ENCODE measurements at places on chromosomes 1 and 21.

DNA sequence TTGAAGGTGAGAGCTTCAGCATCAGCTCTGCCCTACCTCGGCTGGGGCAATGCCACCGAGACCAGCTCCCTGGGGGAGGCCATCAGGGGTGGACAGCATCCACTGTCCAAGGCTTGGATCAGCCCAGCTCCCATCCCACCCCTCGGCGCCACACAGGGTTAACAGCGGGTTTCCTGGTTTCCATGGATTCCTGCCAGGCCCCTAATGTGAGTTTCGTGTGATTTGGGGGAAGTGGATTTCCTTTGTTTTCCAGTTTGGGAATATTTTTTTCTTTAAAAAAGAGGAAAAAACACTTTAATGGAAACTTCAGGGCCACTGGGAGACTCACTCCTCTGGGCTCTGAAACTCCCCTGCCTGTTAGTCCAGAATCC, 34.3 kb downstream of the CASZ1 start:
- no peak for DNase-seq

DNA sequence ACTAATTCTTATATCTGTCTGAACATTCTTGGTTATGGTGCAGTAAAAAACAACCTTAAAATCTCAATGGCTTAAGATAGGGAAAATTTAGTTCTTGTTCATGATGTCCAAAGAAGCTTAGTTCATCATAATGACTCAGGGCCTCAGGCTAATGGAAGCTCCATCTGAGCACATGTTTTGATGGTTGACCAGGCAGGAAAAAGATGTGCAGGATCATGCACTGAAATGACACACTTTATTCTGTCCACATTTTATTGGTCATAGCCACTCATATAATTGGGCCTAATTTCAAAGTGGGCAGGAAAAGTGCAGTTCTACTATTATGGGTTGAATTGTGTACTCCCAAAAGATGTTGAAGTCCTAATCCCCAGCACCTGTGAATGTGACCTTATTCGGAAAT, 198.2 kb downstream of the CENPF start:
- DNase-seq: no peak

DNA sequence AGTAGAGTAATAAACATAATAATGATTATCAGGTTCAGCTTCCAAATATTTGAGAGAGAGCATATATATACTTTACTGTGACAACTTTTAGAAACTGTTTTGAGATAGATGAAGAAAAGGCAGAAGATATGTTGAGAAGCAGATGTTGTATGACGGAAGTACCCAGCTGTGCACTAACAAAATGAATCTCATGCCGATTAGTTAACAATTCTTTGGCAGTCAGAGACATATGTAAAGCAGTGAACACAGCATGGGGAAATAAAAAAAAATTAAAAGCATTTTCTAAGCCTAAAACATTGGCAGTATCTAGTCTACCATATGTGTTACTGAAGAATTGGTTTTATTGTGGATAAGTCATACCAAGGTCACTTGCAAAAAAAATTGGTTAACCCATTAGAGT, 51.8 kb downstream of the MAGI3 start:
- no peak for DNase-seq

DNA sequence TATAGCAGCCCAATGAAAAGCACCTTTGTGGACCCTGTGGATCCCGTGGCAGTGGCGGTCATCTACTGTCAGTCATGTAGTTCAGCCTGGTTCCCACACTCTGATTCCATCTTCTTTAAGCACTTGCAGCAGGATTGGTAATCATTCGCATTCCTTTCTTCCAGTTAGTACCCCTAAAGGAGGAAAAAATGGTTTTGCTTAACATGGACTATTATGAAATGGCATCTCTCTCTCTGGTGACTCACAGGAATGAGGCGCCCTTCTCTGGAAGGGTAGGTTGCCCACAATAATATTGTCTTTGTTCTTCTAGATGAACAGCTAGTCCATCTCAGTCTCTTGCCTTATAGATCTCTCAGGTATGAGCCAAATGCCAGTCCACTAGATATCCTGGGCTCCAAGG, 127.9 kb upstream of the MROH9 start:
- no peak for DNase-seq

- peak; percentile 78 for DNase-seq
Observed at GRCh38 chr1:41802532-41803501, 115.9 kb downstream of the HIVEP3 start.

DNA sequence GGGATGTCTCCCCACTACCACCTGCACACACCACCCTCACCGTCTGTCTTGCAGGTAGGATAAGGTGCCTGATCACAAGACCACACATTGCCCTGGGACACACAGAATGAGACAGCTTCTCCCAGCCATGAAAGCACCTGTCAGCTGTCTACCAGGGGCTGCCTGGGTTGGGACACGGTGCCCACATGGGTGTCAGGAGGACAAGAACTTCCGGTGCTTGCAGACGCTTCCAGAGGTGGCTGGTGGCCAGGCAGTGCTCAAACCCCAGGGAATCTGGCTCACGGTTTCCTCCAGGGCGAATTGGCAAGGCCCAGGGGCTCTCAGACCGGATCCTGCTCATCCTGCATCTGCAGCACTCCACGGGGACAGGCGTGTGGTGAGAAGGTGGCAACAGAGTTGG, 182.6 kb upstream of the ARHGEF16 start:
- DNase-seq: no peak

DNA sequence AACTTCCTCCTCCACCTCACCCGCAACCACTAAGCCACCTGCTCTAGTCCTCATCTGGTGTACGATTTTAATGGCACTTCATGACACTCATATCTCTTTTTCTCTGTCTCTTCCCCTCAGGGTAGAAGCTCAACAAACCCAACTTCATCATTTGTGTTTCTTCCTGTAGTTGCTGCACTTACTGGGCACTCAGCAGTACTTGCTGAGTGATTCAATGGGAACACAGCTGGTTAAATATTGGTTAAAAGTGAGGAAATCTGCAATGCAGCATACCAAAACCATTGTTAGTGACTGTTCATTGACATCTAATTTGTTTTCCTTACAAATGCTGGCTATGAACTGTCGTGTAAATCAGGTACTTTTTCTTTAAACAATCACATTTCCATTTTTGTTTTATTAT, 541.1 kb upstream of the PRMT6 start:
- no peak for DNase-seq

DNA sequence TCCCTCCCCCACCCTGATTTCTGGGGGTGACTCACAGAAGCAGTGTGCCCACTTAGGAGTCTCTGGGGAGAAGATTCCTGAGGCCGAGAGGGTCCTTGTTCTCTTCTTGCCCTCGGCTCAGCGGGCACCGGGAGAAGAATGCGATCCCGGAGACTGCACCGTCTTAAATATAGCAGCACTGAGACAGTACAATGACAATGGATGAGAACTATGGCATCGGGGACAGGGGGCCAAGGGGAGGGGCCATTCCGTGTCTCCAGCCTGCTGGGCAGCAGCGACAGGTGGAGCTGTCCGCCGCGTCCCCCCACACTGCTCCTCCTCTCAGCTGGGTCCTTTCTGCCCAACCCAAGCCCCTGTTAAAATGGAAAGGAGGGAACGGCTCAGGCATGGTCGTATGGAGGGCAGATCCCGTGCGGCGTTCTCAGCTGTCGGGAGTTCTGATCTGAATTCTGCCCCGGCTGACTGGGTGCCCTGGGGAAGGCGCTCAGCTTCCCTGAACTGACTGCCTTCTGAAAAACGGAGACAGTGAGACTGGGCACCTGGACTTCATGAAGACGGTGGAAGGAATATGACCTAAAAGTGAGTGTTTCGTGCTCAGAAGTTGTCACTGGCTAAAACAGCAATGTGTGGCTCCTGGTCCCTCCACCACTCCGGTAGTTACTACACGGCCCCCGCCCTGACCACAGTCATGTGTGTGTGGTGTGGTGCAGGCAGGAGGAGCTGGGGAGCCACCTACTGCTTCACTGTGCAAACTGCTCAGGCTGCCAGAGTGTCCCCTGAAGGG, at the start of gene MYOM3:
TSS of gene MYOM3 (minus strand) at position 140 of the 784 bp plus-strand sequence. CDS start 3,499 bp downstream, outside the sequence.
- peak; percentile 85 for DNase-seq

- no peak for DNase-seq
Observed at GRCh38 chr1:25030674-25031589, 100.9 kb upstream of the RUNX3 start.

DNA sequence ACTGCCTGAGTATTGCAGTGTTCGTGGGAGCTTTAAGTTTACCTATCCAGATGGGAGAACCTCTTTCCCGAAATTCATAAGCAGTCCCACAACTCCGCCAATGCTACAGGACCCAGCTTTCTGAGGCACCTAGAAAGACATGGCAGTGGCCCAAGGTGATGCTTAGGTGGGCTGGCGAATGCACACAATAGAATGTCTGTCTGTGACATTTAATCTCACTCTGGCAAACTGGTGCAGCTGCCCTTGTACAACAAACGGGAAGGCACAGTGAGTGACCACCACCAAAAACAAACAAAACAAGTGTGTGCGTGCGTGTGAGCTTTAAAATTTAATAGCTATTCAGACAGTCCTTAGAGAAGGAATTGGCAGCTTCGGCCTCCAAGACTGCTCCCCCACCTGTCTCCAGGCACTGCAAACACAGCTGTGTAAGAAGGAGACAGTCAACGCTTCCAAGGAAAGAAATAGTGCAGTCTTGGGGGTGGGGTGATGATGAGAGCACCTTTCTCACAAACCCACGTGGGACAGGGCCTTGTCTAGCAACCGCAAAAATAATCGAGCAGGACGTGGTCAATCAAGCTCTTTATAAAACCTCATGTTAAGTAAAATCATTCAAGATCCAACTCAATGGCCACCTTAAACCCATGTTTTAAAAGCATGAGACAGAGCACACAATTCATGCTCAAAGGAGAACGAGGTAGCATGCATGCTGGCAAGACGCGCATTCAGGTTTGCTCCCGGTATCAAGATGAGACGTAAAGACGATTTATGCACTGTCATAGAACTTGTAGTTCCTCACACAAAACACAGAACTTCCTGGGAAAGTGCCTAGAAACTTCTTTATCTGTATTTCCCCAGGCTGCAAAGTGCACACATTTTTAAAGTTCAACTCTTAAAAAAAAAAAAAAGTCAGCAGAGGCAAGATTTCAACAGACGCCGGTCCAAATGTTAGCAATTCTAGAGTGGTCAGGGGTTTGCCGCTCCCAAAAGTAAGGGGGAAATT, 84.1 kb downstream of the TM2D1 start:
- DNase-seq: peak; percentile 82

- DNase-seq: no peak
Observed at GRCh38 chr1:176542352-176542751, 79.4 kb downstream of the PAPPA2 start.

DNA sequence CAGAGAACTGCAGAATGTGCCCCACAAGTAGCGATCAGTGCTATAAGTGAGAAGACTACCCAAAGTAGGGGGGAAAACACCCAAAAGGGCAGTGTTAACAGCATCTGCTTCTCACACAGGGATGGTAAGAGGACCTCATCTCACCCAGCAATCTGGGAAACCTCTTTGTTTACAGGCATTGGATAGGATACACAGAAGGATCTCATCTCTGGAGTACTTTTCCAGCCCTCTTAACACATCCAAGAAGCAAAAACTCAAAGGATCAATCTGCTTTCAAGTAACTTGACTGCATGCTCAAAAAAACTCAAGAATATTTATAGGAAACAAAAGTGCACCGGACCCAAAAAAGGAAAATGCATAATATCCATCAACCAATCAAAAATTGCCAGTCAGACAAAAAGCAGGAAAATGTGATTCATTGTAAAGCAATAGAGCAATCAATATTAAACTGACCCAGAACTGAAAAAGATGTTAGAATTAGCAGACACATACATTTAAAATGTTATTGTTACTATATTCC, 311.0 kb upstream of the CXADR start:
- no peak for DNase-seq

DNA sequence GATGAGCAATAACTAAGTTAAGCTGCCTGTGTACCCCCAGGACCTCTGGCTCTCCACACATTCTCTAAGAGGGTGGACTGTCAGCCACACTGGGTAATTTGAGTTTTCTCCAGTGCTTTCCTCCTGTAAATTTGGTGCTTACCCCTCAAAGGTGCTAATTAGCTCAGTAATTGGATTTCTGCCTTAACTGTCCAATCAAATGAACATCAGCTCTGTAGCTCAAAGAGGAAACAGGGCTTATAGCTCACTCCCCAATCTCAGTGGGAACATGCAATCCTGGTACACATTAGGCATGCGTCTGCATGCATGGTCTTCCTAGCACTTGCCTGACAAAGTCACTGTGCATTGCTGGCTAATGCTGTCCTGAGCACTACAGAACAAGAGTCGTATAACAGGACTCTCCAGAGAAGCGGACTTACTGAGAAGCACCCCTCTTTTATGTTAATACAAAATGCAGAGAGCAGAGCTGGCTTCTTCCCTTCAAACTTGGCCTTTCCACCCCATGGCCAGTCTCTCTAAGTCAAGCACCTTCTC, 110.1 kb downstream of the NTPCR start:
- DNase-seq: no peak

- DNase-seq: no peak
Observed at GRCh38 chr1:87501738-87502137, 173.1 kb downstream of the LMO4 start.

DNA sequence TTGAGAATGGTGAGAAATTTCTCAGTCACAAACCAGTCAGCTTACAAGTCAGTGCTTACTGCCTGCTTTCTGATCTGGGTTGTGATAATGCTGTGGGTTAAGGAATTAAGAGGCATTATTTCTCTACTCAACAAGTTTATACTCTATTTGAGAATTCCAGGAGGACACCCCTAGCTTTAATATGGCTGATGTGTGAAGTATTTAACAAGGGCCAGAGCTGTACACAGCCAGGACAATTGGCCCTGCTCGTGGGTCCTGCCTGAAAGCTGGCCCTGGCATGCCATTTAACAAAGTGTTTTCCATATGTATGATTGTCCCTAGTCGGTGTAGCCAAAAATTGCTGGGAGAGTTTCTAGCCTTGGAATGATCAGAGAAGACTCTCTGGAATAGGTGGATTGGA, 43.2 kb downstream of the HHAT start:
- no peak for DNase-seq

GRCh38 chr1:24742090-24742938, 2.9 kb upstream of the CLIC4 start:
- DNase-seq: no peak

GRCh38 chr21:34205811-34206571, 132.6 kb downstream of the MRPS6 start:
- no peak for DNase-seq

Data from femur (tissue), 1 donor.